Activated CD4-positive, alpha-beta T cell treated with anti-CD3 and anti-CD28 coated beads, Interleukin-2, amount 50 U/mL, for 48 hours (primary cell): ENCODE measurements at places on chromosomes 3 and 15.

DNA sequence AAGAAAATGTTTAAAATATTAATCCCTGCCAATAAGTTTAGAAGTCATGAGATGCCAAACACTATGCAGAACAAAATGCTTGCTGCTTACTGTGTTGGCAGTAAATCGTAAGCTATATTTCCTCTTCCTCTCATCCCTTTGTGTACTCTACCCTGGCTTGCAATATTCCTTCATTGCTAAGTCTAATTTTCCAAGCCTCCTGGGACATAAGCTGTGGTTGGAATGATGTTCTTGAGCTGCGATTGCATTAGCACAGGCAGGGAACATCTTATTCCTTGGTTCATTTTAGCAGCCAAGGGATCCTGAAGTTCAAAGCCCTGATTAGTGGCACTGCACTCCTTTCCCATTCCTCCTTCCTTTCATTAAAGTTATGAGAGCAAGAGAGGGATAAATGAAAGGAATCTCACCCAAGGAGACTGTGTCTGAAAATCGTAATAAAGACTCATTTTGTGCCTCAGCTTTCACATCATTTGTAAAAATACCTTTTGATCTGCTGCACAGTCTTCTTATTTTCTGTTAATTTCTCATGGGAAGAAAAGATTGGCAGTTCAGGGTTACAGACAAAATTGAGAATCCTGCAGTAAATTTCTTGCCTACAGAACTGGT, 535.2 kb downstream of the OCA2 start:
- DNase-seq = no peak

GRCh38 chr3:4963669-4964570, 15.3 kb upstream of the BHLHE40 start:
- DNase-seq = no peak

DNA sequence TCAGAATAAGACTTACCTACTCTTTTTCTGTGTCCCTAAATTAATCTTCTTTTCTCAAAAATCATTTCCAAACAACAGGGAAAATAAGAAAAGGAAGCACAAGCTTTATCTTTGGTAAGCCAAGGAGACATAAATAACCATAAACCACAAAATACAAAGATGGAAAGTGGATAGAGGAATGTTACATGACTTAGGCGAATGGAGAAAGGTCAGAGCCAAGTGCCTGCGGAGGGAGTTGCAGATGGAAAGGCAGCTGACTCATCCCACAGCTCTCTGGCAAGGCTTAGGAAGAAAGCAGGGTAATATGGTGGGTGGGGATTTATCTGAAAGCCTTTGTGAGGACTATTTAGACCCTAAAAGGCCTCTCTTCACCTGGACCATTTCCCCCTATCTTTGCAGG, 72.8 kb downstream of the GALK2 start:
- DNase-seq = no peak

DNA sequence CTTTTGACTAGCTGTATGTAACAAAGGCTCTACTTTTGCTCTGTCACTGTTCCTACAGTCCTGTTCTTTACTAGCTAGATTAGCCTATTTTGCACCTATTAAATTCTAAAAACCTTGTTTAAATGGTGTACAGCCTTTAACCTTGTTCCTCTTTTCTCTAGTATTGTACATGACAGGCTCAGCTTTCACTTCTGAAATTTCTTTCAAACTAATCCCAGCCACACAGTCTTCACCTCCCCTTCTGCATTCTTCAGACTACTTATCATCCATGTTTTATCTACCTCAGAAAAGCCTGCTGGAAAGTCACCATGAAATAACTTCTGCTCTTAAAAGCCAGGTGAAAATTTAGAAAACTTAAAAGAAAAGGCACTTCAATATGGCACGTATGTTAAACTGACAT, 122.4 kb downstream of the NECTIN3 start:
- DNase-seq = no peak

- DNase-seq = no peak
Measured at GRCh38 chr3:25944329-25944728, 154.4 kb downstream of the OXSM start.

GRCh38 chr3:138082992-138083386, 32.4 kb downstream of the DZIP1L start:
- no peak for DNase-seq
